Foreskin keratinocyte (primary cell): ENCODE measurements at places on chromosomes 2 and 18. TPM values are rescaled to one million over a fixed set of nuclear protein-coding genes. Genes with fewer than 3 reads are reported as not detected.
A peak's percentile ranks its signal among the peaks of the same experiment; 100 is the strongest.

DNA sequence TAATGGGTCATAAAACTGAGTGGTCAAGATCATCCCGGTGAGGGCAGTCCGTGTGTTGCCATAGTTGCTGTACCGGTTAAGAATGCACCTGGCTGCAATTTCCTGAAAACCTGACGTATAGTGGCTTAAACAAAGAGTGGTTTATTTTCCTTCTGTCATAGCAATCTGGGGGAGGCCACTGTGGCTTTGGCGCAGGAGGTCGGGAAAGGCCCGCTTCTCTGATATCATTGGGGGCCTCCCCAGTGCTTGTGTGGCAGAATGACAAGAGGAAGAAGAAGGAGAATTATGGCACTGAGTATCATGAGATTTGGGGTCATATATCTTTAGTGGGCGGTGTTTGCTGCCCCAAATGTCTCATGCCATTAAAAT, 4.4 kb downstream of the C2orf92 start:
- DNase-seq, result no peak

- DNase-seq, result peak; percentile 20
Observed at GRCh38 chr18:55384551-55385275, 203.3 kb downstream of the TCF4 start.

- no peak for DNase-seq
Observed at GRCh38 chr2:99279969-99280695, 20.9 kb downstream of the LYG1 start.

DNA sequence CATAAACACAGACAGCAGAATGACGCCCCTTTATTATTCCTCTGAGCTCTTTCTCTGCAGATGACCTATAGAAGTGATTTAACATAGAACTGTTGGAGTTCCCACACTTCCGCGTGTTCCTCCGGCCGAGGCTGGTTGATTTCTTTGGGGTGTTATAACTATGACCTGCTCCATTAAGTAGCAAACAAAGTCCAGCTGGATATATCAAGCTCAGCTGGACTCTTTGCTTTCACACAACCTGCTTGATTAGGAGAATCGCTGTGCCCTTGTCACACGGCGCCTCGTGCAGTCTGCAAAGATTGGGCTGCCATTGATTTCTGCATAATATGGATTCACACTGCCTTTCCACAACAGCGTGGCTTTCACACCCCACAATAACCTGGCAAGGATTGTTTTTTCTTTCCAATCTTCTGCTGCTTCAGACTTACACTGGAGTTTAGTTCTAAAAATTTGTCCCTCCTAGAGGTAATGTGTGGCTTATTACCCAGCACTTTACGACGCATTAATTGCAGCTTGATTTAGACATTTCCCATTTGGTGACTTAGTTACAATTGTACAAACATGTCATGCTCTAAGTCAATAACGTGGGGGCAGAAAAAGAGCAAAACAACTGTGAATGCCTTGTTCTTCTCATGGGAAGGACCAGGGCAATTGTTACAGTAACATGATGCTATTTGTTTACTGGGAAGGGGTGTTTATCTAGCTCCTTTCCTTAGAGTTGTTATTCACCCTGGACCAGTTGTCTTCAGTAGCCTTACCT, 485.7 kb downstream of the TXNL1 start:
- no peak for DNase-seq

DNA sequence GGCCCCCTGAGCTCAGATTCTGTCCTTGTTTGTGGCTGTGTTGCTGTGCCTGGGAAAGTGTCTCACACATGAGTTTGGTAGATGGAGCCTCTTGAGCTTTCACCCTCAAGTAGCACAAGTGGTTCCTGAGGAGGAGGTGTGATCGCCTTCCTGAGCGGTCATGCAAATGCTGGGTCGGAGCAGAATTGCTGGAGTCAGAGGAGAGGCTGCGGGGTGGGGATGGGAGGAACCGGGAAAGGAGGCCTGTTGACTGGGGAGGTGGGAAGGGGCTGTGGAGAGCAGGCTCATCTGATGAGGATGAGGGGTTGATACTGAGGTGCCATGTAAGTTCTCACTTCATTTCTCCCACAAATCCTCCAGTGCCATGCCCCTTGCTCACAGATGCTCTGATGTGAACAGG, 48.4 kb upstream of the ATG16L1 start:
- no peak for DNase-seq

- peak; percentile 5 for DNase-seq
Observed at GRCh38 chr2:76867854-76868253, 654.3 kb downstream of the LRRTM4 start.

DNA sequence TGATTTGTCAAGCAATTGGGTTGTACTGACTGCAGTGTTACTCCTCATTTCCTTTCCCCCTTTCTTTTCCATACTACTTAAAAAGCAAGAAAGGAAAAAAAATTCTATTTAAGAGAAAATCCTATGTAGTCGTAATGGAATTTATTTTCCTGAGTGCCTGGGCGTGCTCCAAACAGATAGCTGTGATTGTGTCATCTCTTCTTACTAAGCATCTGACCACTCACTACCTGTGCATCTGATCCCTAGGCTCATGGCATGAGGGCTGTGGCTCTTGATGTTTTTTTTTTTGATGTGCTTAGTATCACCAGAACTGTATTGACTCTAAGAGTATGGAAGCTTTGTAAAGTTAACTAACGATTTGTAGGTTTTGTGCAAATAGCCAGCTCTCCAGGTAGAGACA, 19.0 kb downstream of the CRIM1 start:
- no peak for DNase-seq

DNA sequence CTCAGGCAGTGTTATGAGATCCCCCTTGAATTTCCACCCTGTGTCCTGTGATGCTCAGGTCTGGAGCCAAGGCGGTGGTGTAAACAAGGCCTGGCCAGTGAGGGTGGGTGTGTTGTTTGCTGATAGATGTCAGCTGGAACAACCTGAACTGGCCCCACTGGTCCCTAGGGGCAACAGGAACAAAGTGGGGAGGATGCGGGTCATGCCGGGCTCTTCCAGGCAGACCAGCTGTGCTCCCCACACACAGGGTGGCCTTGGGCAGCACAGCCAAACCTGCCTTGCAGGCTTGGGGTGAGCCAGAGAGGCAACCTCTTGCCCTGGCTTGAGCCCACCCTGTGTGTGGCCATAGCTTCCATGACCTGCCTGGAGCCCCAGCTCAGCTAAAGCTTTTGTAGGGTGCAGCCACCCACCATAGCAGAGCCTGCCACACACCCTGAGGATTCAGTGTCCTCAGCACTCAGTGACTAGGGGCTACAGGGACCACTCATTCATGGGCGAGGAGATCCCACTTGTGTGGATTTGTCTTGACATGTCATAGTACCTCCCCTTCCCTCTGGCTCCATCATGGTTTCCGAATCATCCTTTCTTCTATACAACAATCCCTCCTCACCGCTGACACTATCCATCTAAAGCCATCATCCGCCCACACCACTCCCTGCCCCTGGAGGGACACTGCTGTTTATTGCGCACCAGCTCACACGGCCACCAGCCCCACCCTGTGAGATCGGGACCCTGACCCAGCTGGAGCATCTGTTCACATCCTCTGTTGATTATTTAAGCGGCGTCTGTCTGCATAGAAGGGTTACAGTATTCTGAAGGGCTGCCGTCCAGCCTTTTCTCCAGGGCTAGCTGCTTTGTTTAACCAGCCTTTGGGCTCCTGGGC, 268.8 kb downstream of the CYP26B1 start:
- no peak for DNase-seq

DNA sequence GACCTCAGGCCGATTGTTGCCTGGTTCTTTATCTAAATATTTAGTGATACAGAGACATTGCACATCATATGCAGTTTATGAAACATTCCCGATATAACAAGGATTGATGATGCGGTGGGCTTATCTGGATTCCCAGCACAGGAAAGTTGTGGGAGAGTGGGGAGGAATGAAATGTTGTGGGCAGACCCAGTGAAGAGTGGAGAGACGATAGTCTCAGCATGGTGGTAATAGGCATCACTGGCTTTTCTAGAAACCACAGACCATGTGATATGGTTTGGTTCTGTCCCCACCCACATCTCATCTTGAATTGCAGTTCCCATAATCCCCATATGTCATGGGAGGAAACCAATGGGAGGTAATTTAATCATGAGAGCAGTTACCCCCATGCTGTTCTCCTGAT, 34.8 kb upstream of the RND3 start:
- DNase-seq, result no peak

DNA sequence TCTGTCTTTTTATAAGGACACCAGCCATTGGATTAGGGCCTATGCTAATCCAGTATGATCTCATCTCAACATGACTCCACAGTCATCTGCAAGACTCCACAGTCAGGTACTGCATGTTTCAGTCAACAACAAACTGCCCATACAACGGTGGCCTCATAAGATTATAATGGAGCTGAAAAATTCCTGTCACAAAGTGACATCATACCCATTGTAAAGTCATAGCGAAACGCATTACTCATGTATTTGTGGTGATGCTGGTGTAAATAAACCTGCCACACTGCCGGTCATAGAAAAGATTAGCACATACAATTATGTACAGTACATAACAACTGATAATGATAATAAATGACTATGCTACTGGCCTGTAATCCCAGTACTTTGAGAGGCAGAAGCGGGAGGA, 102.2 kb downstream of the TEX51 start:
- peak; percentile 30 for DNase-seq

- DNase-seq, result no peak
Observed at GRCh38 chr2:240121190-240121589, 14.9 kb downstream of the COPS9 start.

- no peak for DNase-seq
Observed at GRCh38 chr2:148167855-148168254, 147.0 kb downstream of the MBD5 start.

DNA sequence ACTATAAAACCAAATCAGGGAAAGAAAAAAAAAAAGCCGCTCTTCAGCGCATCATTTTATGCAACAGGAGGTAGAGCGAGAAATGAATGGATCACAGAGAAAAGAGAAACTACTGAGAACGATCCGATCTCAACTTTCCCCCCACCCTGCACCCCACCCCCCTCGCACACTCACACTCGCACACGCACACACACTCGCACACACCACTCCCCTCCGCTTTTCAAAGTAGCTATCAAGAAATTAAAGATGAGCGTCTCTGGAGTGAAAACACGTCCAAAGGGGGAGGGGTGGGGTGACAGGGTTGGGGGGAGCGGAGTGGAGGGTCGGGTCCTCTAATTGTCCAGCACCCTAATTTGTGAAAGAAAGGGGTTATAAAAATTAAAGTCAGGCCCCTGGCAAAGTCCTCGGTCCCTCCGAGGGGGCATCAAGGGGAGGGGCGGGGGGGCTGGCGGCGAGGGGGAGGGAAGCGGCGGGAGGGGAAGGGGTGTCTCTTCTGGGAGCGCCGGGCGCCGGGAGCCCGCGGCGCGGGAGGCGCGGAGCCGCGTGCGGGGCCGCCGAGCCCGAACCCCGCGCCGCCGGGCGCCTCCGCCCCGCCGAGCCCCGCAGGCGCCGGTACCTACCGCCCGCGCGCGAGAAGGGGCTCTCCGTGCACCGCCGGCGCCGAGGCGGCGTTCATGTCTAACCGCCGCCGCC, 428 bp downstream of the TCF4 start:
- DNase-seq, result no peak

DNA sequence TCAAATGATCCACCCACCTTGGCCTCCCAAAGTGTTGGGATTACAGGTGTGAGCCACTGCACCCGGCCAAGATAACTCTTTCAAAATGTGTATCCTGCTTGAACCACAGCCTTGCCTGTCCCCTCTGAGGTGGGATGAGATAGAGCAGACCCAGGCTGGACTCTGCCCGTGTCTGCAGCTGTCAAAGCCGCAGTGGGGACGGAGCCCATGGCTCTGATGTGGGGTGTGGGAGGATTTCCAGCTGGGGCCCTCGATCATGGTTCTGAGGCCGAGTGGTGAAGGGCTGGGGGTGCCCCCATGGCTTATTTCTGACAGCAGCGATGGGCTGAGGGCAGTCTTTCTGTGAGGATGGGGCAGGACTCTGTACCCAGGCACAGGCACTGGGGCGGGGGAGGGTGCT, 104.5 kb downstream of the DGKD start:
- DNase-seq, result no peak

Gene TYW5
- 8.4 and 8.7 TPM in 2 replicates for total RNA-seq

Gene TMEM178A
- not detected in 2 replicates for total RNA-seq

Gene PFN4
- 0.37 and 0.56 TPM in 2 replicates for total RNA-seq

Gene IL1RN
- 20.8 and 28.9 TPM in 2 replicates for total RNA-seq

Gene LRRTM4
- not detected in 2 replicates for total RNA-seq

Gene CACNB4
- total RNA-seq, result 0.07 and 0.11 TPM in 2 replicates

Gene PLA2R1
- 9.9 and 10.8 TPM in 2 replicates for total RNA-seq

Gene COL6A3
- total RNA-seq, result 0.03 TPM in 1 of 2 replicates, not detected in the other
